ENCODE measurements at places on chromosomes 7 and 10.

DNA sequence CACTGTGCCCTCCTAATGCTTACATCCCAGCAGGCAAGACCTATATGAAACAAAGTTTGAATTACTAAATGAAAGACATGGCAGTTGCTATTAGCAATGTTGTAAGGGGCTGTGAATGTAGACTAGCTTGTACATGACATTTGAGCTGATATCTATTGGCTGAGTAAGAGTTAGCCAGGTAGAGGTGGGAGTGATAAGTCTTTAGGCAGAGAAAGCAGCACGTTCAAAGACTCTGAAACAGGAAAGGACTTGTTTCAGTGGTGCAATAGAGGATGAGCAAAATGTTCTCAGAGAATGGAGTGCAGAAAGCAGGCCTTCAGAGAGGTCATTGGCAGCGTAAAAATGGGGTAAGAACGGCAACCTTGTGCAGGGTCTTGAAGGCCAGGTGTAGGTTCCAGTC, 687.6 kb downstream of the AUTS2 start:
- no peak for DNase-seq

- no peak for DNase-seq
These were observed 65.2 kb downstream of the ZMYND11 start for GRCh38 chr10:200405-200804.

DNA sequence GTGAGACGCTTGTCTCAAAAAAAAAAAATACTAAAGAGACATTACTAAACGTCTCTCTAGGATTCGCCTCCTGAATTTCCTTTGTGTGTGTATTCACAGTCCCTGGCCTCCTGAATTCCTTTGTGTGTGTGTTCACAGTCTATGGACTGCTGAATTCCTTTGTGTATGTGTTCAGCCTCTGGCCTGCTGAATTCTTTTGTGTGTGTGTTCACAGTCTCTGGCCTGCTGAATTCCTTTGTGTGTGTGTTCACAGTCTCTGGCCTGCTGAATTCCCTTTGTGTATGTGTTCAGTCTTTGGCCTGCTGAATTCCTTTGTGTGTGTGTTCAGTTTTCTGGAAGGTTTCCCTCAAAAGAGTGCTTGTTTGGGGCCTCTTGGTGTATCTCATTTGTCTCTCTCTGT, 8.2 kb downstream of the BMS1 start:
- DNase-seq, result no peak

DNA sequence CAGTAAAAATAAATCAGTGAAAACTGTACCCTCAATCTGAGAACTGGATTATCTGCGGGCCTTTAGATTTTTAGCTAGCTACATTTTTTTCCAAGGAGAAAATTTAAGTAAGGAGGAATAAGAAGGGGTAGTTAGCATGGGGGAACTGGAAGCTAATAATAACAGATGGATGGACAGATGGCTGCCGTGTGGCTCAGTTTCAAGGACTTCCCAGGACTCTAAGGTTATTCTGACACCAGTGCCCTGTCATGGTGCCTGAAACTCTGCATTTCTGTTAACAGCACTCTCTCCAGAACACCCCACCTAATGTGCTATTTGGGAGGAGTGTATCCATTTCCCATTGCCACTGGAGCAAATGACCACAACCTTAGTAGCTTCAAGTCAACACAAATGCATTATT, 75.7 kb upstream of the PDE1C start:
- DNase-seq, result no peak

GRCh38 chr7:101129603-101130117, 2.8 kb downstream of the SERPINE1 start:
- no peak for DNase-seq

- DNase-seq, result no peak
These were observed 20.1 kb downstream of the PILRA start for GRCh38 chr7:100393233-100393905.

- no peak for DNase-seq
These were observed 145.9 kb downstream of the GFRA1 start for GRCh38 chr10:116126954-116127695.

Measured in right renal pelvis (tissue), 4 donors.